ENCODE measurements at places on chromosomes 7 and 10. TPM values are rescaled to one million over a fixed set of nuclear protein-coding genes. Genes with fewer than 3 reads are reported as not detected.

Gene PDK4
- 21.0 TPM for total RNA-seq

Gene AKR1C1
- total RNA-seq = 6.6 TPM

Gene CCDC146
- total RNA-seq = 14.8 TPM

GRCh38 chr7:126637538-126637937 lies 615.2 kb downstream of the GRM8 start:
- no peak for DNase-seq

DNA sequence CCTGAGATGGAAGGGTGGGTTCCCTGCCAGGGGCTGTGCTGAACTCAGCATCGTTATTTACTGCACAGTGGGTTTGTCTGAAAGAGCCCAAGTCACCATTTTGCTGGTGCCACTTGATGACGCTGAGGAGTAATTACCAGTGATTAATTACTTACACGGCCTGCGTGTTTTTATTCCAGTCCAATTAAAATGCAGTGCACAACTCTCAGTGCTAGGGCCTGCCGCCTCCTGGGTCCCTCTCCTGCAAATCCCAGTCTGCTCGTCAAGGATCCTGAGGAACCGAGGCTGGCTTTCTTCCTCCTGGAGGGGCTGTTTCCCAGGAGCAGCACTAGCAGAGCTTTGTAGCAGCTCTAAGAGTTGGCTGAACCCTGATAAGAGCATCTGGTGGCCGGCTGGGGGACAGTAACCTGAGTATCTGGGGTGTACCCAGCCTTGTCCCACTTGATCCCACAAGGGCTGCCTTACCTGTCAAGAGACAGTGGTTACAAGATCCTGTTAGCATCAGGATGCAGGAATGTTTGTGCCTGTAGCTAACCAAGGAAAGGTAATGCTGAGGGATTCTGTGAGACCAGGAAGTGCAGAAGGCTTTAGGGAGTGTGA lies 45.1 kb upstream of the LRRC4 start:
- DNase-seq = no peak

DNA sequence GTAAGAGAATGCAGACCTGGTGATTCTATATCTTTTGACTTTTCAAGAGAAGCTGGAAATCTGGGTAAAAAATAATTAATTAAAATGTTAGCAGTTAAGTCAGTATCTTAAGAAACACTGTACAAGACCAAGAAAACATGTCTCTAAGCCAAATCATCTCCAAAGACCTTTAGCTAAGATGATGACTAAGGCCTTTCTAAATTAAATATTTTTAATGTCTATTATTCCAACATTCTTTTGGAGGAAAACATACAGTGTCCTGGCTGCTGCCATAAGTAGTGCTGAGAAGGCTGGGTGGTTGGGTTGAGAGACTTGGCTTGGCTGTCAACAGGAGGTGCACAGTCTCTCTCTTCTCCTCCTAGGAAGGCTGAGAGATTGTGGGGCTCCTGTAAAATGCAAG lies 20.3 kb downstream of the STARD3NL start:
- no peak for DNase-seq

GRCh38 chr10:99999319-100000108 lies 10.2 kb downstream of the DNMBP start:
- DNase-seq = no peak

GRCh38 chr10:90740265-90740664 lies 117.6 kb downstream of the HTR7 start:
- DNase-seq = no peak

GRCh38 chr10:118286051-118286838 lies 55.9 kb downstream of the FAM204A start:
- DNase-seq = no peak

DNA sequence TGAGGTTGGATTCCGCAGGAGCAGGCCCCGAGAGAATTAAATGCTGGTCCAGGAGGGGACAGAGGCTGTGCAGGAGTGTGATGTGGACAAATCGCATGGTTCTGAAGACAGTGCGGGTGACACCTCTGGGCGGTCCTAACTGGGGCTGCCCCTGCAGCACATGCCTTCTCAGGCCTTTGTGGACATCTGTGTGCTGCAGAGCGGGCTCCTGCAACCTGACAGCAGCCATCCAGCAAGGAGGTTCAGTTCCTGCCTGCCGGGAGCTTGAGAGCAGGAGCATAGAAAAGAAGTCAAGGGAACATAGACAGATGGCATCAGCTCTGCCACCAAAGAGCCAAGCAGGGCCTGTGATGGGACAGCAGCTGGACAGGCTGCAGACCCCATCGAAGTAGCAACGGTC lies 135.9 kb upstream of the PPP2R2D start:
- no peak for DNase-seq

DNA sequence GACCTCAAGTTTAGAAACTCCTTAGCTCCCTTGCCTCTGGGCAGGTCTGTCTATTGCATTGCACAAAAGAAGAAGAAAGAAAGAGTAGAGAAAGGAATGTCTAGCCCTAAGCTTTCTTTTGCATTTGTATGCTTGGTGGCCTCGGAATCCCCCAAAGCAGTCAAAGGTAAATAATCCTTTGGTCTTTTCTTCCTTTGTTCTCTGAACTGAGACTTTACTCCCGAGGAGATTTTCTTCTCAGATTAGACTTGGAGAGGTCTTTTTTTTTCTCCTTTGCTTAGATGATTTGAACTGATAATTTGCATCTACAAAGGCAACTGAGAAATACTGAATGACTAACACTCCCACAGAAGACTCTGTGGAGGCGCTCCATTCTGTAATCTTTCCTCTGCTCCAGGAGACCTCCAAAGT lies 93.2 kb downstream of the AKR1D1 start:
- no peak for DNase-seq

DNA sequence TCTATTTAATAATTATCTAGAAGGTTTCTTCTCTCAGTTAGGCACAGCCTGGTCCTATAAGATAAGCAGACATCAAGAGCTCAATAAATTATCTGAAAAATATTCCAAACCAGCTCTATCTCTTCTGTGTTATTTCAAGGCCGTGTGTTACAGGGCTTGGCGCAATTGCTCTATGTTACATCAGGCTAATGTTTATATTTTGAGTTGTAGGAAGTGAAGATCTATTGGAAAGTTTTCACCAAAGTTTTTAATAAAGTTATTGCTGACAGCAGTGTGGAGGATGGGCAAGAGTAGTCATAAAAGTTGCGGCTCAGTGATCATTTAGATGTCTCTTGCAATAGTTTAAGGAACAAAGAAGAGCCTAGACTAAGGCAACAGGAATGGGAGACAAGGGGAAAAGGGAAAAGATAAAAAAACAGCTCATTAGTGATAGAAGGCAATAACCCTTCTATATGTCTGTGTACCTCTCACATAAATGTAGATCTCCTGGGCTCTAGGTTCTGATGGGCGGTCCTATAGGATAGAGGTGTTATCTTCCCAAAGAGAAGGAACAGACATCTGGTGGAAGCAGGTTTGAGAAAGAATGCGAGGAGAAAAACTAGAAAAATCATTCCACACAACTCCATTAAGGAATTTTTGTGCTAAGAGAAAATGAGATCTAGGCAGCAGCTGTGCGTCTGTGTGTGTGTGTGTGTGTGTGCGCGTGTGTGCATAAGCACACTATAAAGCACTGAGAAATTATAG lies 5.9 kb upstream of the ANKRD7 start:
- no peak for DNase-seq

- no peak for DNase-seq
Observed at GRCh38 chr7:66508431-66508830, 120.2 kb upstream of the KCTD7 start.

- no peak for DNase-seq
Observed at GRCh38 chr10:24944512-24945255, 7.7 kb downstream of the PRTFDC1 start.

Data from progenitor cell of endocrine pancreas (in vitro differentiated cells).